ENCODE measurements at places on chromosomes 5 and 9.

DNA sequence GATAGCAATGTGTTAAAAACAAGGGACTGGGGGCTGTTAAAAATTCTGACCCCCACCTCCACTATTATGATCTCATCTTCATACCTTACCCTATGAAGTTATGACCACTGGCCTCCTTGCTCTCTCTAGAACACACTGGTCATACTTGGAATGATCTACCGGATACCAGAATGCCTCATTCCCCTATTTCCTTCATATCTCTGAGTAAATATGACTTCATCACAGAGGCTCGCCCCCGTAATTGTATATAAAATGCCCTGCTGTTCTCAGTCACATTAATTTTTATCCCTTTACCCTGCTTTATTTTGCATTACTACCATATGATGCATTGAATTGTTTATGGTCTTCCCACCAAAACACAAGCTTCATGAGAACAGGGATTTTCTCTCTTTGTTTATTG lies 29.2 kb downstream of the IZUMO3 start:
- no peak for DNase-seq

DNA sequence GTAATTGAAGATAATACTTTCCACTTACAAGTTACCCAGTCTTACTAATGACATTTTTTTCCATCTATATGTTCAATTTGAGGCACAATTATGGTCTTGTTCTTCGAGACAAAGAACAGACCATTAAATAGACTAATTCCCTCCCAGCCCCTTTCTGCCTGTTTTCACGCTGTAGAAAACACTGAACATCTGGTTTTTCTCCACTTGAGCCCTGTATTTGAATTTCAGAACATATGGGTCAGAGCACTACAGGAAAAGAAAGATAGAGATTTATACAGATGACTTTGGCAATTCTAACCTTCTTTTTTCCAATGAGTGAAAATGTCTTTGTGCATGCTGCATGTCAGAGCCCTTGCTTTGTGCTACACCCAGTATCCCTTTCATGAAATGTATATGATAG lies 506.9 kb downstream of the LRRC70 start:
- no peak for DNase-seq

DNA sequence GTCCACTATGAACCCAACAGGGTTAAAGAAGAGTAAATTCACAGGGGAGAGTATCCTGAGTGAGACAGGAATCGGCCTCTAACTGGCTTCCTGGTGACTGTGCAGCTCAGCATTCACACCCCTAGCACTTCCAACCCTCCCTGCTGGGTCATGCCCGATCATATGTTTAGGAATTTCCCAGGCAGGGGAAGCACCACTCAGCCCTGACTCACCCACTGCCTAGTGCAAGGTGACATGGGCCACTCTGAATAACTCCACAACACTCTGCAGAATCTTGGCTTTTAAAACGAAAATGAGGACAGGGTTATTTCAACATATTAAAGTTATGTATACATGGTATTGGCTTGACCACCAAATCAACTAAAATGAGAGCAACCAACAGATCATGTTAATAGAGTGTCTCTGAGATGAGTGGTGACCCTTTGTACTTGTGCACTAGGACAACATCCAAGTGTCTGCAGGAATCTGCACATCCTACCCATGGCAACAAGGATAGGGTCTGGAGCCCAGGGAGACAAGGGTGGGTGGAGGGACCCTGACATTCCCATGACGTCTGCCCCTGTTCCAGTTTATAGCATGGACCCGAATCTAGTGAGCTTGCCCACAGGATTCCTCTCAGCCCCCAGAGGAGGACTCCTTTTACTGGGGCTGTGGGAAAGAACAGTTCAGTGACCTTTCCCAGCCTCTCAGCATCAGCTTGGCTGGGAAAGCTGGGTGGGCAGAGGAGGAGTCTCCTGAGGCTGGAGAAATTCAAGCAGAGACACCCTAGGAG lies 485.8 kb downstream of the SEMA5A start:
- DNase-seq = peak; percentile 98

- no peak for DNase-seq
Measured at GRCh38 chr5:135004376-135004775, 29.7 kb downstream of the PITX1 start.

- DNase-seq = peak; percentile 48
Measured at GRCh38 chr9:72540348-72540873, 19.0 kb downstream of the TMC1 start.

- DNase-seq = no peak
Measured at GRCh38 chr5:14075937-14076336, 67.2 kb upstream of the TRIO start.

DNA sequence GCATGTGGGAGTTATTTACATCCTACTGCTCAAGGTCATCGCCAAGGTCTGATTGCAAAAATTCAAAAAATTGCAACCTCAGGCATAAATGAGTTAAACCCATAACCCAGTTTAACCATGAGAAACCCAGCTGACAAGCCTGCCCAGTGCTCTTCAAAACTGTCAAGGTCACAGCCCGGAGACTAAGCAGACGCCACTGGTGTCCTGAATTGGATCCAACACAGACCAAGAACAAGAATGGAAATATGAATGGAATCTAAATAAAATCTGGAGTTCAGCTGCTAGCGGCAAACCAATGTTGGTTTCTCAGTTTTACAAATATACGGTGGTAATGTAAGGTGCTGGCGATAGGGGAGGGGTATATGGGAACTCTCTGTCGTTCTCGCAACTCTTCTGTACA lies 201.5 kb upstream of the MVB12B start:
- peak; percentile 17 for DNase-seq

- DNase-seq = peak; percentile 17
Measured at GRCh38 chr5:99088309-99088708, 159.5 kb upstream of the CHD1 start.

DNA sequence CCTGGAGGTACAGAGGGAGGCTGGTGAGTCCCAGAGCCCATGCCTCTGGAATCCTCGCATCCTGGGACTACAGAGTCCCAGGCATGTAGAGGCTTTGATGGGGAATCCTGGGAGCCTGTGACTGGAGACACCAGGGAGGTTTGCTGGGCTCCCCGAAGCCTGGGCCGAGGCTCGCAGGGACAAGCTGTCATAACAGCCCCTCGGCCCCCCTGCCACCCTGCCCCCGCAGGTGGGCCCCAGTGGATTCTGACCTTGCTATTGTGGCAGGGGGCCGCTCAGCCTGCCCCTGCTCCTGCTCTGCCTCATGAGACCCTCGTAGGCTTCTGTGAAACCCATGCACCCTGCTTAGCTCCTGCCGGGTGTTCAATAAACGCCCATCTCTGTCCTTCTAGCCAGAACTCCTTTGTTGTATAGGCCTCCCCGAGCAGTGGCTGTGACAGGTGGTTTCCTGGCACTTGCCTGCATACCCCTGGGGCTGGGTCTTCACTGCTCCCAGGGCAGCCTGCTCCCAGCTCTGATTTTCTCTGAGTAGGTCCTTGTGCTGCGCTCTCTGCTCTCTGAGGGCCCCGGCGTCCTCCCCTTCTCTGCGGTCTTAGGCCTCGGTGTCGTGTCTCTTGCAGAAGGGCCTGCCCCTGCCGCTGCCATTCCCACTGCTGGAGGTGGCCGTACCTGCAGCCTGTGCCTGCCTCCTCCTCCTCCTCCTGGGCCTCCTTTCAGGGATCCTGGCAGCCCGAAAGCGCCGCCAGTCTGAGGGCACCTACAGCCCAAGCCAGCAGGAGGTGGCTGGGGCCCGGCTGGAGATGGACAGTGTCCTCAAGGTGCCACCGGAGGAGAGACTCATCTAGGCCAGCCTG lies 20.4 kb downstream of the CRB2 start:
- DNase-seq = no peak

DNA sequence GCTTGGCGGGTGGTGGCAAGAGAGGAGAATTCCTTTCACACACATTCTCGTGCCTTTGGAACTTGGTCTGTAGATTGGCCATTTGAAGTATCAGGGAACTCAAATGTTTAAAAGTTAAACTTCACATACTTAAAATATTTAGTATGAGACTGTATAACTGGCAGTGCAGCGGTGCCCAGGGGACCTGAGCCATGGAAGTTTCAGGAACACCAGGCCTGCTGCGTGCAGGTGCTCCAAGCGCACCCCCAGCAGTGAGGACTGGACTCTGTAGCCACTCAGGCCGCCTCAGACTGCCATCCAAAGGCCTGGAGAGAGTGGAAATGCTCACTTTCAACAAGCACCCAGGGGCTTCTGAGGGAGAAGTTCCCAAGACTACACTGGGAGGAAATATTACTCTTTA lies 273.5 kb upstream of the IRX2 start:
- no peak for DNase-seq

DNA sequence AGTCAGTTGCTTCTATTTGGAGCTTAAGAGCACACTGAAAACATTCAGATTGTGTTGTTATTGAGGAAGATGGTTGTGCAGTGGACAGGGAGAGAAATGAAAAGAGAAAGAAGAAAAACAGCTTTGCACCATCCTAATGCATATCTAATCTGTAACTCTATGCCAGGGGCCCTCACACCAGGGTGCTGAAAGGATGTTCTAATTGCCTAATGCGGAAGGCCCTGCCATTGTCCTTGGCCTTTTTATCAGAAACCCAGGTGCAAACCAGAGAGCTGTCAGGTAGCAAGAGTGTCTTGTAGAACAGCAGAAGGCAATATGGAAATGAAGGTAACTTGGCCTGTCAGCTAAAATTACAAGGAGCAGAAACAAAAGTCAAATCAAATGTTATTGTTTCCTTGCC lies 384.5 kb upstream of the PIK3R1 start:
- DNase-seq = no peak

DNA sequence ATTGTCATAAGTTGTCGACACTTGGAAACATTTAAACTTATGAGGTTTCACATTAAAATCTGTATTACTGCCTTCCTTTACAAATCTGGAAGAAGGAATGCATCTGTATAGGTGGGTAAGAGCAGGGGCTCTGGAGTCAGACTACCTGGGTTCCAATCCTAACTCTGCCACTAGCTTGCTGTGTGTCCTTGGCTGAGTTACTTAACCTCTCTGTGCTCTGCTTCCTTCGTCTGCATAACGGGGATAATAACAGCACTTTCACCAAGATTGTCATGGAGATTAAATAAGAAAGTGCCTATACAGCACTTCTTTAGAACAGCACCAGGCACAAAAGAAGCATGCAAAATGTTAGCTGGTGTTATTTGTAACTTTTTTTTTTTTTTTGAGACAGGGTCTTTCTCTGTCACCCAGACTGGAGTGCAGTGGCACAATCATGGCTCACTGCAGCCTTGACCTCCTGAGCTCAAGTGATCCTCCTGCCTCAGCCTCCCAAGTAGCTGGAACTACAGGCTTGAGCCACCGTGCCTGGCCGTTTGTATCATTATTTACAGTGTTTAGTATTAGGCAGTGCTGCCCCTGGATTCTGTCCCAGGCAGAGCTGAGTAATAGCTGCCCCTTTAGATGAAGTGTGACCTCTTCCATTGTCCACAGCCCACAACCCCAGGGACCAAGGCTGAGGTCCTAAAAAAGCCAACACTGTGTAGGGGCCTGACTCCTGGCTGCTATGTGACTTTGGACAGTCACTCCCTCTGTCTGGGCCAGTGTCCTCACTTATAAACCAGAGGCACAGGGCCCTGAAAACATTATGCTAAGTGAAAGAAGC lies 25.4 kb upstream of the TTLL11 start:
- no peak for DNase-seq

- DNase-seq = peak; percentile 44
Measured at GRCh38 chr9:132411091-132411508, 1.1 kb downstream of the CFAP77 start.

DNA sequence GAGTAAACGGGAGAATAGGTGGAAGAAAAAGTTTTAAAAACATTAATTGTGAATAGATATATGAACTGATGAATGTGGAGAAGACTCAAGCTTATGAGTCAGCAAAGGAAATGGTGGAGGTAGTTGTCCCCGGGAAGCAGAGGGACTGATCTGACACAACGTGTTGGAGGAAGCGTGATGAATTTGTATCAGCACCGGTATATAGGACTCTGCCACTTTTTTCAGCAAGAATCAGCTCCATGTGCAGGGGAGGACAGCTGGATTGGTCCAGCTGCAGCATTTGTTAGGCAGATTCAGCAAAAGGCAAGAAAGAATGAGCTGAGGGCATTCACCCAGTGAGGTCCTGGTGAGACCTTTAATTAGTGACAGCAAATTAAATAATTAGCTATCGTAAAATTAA lies 276.0 kb downstream of the TENT4A start:
- DNase-seq = no peak

DNA sequence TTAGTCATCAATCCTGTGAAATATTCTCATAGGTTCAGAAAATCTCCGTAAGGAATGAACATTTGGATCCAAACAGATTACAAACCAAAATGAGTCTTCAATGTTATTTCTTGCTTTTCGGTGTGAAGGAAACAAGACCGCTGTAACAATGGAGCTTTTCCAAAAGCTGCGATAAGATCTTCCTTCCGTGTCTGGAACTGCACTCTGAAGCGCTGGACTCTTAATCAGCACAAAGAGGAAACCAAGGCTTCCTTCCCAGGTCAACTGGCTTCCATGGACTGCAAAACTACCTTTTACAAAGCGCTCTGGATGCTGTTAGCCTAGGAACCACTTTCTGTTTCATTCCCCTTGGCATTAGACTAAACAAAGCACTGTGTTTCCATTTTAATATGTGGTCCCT lies 137.9 kb upstream of the BASP1 start:
- no peak for DNase-seq

GRCh38 chr9:81787747-81788632 lies 98.6 kb upstream of the TLE1 start:
- peak; percentile 90 for DNase-seq

DNA sequence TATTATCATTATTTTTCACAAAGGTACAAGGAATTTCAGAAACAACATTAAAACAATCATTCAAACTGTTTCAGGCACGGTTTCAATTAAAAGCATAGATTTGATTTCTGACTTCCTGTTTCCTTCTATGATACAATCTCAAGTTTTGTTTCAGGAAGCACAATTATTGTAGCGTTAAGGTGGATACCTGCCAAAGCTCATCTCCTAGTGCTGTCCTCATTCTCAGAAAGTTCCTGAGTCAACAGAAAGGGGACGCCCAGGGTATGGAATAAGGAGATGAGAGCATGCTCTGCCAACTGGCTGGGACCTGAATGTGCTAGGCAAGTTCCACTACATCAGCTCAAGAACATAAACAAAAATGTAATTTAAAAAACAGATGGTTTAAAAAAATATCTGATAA lies 2.0 kb upstream of the TRIM14 start:
- no peak for DNase-seq

- DNase-seq = peak; percentile 77
Measured at GRCh38 chr5:142053426-142054151, 40.8 kb upstream of the GNPDA1 start.

- peak; percentile 65 for DNase-seq
Measured at GRCh38 chr5:56012281-56012963, 17.7 kb upstream of the IL6ST start.

DNA sequence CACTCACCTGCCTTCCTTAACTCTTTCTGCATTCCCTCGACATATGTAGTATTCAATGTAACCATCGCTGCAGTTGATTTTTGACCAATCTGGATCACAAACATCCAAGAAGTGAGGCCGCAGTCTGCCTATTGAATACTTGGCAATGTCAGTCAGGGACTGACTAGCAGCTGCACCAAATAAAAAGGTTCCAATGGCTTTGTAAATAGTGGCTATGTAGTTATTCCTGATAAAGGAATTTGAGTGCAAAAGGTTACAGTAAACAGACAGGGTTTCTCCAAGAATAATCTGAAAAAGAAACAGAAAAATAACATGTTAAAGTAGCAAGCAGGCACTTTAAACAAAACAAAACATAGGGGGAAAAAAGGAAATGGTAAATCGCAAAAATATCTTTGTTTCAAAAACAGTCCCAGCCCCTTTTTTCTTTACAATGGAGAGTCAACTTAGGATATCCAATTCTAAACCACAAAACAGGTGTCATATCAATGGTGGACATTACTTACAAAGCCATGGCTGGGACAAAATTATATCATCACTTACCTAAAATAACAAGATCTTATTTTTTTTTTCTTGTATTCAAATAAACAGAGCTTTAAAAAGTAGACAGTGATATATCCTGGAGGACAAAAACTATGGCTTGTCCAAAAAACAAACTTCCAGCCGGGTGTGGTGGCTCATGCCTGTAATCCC lies 66.8 kb downstream of the PLPP1 start:
- DNase-seq = no peak
